Chondrocyte (in vitro differentiated cells): ENCODE measurements at places on chromosomes 7 and 10.

DNA sequence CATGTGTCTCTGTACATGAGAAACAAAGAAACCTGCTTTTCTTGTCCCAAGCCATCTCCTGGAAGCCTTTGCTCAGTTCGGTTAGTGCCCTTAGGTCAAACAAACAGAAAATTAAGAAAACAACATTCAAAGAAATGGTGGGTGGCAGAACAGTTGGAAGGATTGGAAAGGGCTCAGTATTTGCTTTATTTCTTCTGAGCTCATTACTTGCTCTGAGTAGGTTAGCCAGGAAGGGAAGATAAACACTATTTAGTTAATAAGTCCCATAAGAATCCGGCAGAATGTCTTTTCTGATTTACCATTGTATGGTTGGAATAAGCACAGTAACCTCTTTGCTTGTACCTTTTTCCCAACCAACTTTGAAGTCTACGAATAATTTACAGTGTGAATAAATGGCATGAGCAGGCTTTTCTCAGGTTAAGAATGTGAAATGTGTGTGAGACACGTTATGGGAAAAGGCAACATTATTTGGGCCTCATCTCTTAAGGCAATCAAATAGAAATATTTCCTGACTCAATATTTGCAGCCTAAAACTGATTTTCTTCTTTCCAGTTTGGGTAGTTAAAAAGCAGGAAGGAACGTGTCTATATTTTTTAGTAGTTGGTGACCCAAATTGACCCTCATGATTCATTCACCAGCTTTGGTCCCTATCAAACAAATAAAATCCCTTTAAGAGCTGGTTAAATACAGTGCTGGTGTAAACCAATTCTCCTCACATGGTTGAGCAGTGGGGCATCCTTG, 158.5 kb downstream of the DKK1 start:
- no peak overlapping the region for H3K27ac ChIP-seq
- H3K27me3 ChIP-seq: no peaks in the 10 kb centered on the region
- DNase-seq: no peak
- peaks cover 2% of the 10 kb centered on the region for H3K36me3 ChIP-seq
- H3K4me1 ChIP-seq: peaks cover 18% of the 10 kb centered on the region
- no peak overlapping the region for H3K4me3 ChIP-seq

DNA sequence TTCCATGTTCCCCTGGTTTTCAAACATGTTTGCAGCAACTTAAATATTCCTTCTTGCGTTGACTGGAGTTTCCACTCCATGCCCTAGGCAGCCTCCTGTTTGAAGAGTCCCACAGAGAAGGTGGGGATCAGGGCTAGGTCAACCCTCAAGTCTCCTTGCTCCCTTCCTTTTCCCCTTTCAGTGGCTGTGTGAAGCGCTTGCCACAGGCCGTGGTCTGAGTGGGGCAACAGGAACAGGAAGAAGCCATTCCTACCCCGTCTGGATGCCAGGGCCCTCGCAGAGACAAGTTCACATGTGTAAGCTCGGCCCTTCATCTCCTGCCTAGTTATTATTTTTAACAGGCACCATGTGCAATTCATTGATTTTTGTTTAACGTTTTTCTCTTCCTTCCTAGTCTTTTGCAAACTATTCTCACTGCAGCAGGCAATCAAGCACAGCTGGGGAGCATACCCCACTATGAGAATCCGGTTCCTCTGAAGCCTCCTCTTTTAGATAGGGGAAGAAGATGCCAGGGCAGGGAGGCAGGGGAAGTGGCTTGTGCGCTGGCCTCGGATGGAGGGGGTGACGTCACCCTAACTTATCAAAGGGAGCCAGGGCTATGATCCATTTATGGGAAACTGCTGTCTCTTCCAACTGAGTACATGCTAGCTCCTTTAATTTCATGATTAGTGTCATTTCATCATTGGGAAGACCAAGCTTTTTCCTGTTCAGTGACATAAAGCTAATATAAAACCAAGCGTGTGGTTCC, 64.2 kb downstream of the PRLHR start:
- H3K4me1 ChIP-seq: no peaks in the 10 kb centered on the region
- H3K27me3 ChIP-seq: peaks cover 4% of the 10 kb centered on the region
- DNase-seq: no peak
- H3K4me3 ChIP-seq: no peak overlapping the region
- H3K36me3 ChIP-seq: no peaks in the 10 kb centered on the region

GRCh38 chr10:116760919-116761318, 18.6 kb upstream of the HSPA12A start:
- H3K4me3 ChIP-seq: no peak overlapping the region
- H3K36me3 ChIP-seq: no peaks in the 10 kb centered on the region
- H3K27ac ChIP-seq: no peak overlapping the region
- DNase-seq: no peak
- peaks cover 8% of the 10 kb centered on the region for H3K4me1 ChIP-seq

DNA sequence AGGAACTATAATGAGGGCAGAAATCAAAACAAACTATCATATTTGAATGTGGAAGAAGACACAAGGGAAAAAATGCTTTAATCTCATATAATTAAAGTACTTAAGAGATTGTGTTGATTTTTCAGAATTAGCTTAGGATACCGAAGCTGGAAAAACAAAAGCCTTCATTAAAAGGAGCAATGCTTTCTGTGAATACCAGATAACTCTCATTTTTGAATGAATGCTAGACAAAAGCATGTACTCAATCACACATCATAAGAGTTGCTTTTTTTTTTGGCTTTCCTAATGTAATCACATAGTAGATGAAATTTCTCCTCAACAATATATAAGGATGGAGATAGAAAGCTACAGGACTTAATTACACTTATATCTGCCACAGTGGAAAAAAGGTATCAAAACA, 43.3 kb downstream of the CADPS2 start:
- no peak overlapping the region for H3K27ac ChIP-seq
- no peaks in the 10 kb centered on the region for H3K36me3 ChIP-seq
- DNase-seq: no peak
- peaks cover 1% of the 10 kb centered on the region for H3K27me3 ChIP-seq
- no peaks in the 10 kb centered on the region for H3K4me1 ChIP-seq

DNA sequence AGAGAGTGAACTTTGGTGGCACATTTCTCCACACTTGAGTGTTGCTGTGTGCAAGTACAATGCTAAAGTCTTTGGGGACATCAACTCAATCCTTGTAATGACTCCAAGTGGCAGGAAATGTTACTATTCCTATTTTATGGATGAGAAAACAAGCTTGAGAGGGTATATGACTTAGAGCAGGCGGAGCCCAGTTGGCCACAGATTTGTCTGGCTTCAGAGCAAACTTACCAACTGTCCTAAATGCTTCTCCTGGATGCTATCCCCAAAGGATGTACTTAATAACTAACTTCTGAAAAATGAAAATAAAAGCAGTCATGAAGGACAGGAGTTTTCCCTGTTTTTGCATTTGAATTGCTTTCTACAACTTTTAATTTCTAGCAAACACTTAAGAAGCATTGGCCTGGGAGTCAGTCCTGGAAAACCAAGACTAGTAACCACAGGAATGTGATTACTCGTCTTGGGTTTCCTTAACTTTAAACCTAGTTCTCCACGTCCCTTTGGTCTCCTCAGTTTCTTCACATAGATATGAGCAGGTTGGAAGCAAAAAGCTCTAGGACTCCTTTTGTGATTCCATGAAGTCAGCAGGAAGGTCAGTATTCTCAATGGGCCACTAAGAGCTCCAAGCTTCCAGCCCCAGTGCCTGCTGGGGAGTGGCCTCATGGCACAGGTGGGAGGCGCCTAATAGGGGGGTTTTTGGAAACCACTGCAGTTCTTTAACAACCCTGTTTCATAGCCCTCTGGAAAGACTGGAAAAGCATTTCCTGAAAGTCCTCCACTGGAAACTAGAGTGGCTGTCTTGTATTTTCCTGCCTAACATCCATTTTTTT, 140.8 kb downstream of the GLCCI1 start:
- DNase-seq: no peak
- H3K27ac ChIP-seq: no peak overlapping the region
- no peaks in the 10 kb centered on the region for H3K36me3 ChIP-seq
- no peaks in the 10 kb centered on the region for H3K27me3 ChIP-seq
- no peak overlapping the region for H3K4me3 ChIP-seq
- H3K4me1 ChIP-seq: peaks cover 15% of the 10 kb centered on the region

DNA sequence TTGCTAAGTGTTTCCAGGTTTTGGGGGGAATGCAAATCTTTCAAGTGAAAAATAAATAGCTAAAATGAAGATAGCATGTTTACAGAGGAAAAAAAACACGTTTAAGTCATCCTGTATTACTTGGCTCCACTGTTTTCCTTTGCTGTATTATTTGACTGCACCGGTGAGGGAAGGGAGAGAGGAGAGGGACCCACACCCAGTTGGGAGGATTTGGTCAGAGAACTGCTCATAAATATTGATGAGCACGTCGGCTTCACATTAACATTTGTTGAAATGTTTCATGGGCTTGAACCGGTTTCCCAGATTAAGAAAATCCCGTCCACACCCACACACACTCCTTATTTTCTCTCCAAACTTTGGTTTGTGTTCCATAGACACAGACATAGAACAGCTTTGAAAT, 493.8 kb upstream of the MGMT start:
- H3K4me1 ChIP-seq: no peaks in the 10 kb centered on the region
- H3K27me3 ChIP-seq: peaks cover 4% of the 10 kb centered on the region
- no peak for DNase-seq
- no peaks in the 10 kb centered on the region for H3K36me3 ChIP-seq
- no peak overlapping the region for H3K27ac ChIP-seq

- DNase-seq: no peak
- no peaks in the 10 kb centered on the region for H3K36me3 ChIP-seq
- H3K27me3 ChIP-seq: no peaks in the 10 kb centered on the region
- H3K4me3 ChIP-seq: peak overlapping the region; percentile 29
Measured at GRCh38 chr10:62266611-62267010, 2.0 kb downstream of the RTKN2 start.

GRCh38 chr10:9205558-9205957, 1151.1 kb downstream of the GATA3 start:
- H3K4me3 ChIP-seq: no peak overlapping the region
- no peak overlapping the region for H3K27ac ChIP-seq
- peaks cover 15% of the 10 kb centered on the region for H3K27me3 ChIP-seq
- no peaks in the 10 kb centered on the region for H3K36me3 ChIP-seq
- DNase-seq: no peak

DNA sequence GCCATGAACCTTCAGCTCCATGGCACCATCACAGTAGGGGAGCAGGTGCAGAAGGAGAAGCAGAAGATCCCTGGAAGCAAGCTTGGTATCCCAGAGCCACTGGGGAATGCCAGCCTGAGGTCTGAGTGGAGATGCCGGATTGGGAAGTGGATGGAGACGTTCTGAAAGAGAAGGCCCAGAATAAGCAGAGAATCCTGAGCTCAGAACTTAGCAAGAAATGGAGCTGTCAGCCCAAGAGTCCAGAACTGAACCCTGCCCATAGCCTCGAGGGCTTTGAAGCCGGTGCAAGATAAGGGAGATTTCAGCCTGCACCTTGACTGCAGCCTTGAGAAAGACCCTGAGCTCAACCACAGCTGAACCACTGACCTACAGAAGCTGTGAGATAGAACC, 13.9 kb upstream of the GDF10 start:
- no peak overlapping the region for H3K4me3 ChIP-seq
- H3K27ac ChIP-seq: no peak overlapping the region
- no peaks in the 10 kb centered on the region for H3K36me3 ChIP-seq
- peaks cover 7% of the 10 kb centered on the region for H3K4me1 ChIP-seq

DNA sequence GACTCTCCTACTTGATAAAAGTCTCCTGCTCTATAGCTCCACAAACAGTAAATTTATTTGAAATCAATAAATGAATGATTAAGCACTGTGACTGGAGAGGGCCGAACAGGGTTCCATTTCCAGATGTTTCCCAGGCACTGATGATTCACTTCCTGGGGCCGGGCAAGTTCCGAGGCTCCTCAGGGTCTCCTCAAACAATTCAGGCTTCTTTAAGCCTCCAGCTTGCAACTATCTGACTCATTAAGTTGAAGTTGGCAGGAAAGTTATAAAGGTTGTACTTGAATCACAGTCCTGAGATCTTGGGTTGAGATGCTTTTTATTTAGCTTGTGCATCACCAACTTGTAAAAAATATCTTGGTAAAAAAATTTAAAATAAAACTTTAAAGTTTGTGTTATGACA, 612.9 kb downstream of the DNAJB6 start:
- H3K4me1 ChIP-seq: no peaks in the 10 kb centered on the region
- H3K27ac ChIP-seq: no peak overlapping the region
- no peaks in the 10 kb centered on the region for H3K27me3 ChIP-seq

GRCh38 chr10:64369885-64370773, 848.9 kb downstream of the REEP3 start:
- H3K27ac ChIP-seq: no peak overlapping the region
- H3K4me1 ChIP-seq: peaks cover 10% of the 10 kb centered on the region
- DNase-seq: no peak
- no peaks in the 10 kb centered on the region for H3K36me3 ChIP-seq

DNA sequence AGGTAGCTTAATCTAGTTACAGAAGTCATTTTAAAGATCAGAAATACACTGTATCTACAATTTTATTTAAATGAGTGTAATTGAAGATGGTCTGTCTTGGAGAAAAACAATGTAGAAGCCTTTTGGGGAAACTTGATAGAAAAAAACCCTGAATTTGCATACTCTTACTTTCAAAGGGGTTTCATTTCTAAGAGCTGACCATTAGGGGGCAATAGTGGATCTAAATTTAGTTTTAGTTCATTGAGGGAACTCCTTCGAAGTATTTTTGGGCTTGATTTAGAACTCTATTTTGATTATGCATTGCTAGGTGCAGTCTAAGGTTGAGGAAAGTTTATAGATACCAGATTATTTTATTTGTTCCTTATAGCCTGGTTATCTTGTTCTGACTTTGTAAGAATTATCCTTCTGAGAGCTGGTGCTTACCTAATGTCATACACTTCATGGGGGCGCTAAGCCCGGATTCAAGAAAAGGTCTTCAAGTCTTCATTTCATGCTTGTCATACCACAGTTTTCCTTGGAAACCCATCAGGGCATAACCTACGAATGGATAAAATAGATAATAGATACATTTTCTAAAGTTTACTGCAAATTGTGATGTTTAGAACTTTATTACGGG, 69.1 kb upstream of the MXI1 start:
- peaks cover under 1% of the 10 kb centered on the region for H3K36me3 ChIP-seq
- H3K4me3 ChIP-seq: no peak overlapping the region
- H3K27me3 ChIP-seq: no peaks in the 10 kb centered on the region
- H3K27ac ChIP-seq: no peak overlapping the region

GRCh38 chr7:100711369-100711768, 5.4 kb downstream of the POP7 start:
- no peak overlapping the region for H3K4me3 ChIP-seq
- DNase-seq: no peak
- H3K36me3 ChIP-seq: peaks cover 1% of the 10 kb centered on the region
- no peaks in the 10 kb centered on the region for H3K27me3 ChIP-seq

DNA sequence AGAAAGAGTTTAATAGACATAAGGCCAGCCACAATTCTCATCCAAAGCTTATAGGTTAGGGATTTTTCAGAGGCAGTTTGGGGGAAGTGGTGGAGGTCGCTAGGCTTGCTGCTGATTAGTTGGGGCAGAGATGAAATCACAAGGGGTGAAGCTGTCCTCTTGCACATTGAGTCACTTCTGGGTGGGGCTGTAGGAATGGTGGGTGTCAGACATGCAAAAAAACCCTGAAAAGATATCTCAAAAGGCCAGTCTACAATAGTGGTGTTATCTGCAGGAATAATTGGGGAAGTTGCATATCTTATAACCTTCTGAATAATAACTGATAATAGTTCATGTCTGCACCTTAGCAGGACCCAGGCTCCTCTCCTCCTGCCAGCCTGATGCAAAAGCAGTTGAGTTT, 2.1 kb downstream of the FAM24B start:
- DNase-seq: no peak
- H3K4me1 ChIP-seq: no peaks in the 10 kb centered on the region
